ENCODE measurements at places on chromosomes 4 and X.
A peak's percentile ranks its signal among the peaks of the same experiment; 100 is the strongest.

DNA sequence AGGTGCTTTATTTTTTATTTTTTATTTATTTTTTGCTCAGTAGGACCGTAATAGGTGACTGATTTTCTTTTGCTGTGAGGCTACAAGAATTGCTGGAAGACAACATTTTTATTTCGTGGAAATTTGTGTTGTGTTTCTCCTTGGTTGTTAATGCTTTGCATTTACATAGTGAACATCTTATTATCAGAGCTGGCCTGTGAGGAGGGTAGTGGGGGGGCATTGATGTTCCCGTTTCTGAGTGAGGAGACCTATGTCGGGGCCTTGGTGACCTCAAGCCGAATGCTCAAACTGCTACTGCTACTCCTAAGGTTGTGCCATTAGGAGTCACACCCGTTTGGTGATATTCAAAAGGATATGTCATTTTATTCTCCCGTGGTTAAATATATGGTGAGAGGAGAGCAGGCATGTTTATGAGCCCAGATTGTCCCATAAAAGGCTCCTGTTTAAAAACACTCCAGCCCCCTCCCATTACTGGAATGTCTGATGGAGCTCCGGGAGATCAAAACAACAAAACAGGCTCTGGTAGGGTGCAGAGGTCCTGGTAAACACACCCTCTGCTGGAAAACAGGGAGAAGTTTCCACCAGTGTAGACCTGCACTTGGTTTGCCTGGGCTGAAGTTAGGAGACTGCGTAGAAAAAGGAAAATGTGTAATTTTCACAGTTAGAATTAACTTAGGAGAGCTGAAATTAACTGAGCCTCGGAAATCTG is 5.6 kb downstream of the PDGFRA start:
- peak; percentile 15 for DNase-seq

DNA sequence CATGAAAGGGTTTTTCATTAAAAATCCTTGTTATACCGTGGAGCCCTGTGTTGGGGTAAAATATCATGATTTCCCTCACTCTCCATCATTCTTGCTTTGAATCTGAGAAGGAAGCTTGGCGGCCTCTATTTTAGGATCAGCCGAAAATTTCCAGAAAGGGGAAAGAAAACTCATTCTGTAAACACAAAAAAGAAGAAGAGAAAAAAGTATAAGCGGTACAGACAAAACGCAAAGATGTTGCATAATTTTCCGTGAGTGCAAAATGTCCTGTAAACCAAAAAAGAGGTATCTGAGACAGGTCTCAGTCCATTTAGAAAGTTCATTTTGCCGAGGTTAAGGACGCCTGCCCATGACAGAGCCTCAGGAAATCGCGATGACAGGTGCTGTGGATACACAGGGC is 5.3 kb downstream of the CSF2RA start:
- DNase-seq: no peak

DNA sequence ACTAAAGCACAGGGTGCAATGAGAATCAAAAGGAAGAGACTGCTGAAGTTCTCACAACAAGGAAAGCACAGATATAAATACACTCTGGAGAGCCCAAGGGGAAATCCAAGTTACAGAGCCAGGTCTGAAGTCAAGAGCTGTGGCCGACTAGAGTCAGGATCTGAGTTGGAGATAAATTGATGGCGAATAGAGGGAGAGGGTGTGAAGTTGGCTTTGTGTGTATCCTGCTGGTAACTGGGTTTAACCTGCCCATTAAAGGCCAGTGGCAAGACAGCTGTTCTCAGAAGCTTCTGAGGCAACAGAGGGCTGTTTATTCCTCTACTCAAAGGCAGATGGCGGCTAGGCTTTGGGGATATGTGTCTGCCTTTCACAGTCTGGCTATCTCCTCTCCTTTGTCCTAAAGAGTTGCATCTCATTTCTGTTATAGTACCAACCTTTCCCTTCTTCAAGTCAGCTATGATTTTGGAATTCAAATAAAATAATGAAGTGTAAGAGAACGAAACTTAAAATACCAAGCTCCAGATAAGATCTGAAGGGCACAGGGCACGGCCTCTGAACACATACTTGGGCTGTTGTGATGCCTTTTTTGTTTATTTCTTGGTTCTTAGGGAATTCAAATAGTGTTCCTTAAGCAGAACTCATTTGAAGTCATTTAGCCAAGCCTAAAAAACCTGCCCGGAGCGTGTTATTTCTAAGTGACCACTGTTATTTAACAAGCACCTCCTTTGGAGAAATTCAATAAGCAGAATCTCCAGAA is 142.1 kb downstream of the APBB2 start:
- no peak for DNase-seq

- DNase-seq: no peak
Measured at GRCh38 chrX:13266641-13267345, 53.1 kb downstream of the ATXN3L start.

- no peak for DNase-seq
Measured at GRCh38 chr4:147247579-147247978, 233.3 kb upstream of the EDNRA start.

DNA sequence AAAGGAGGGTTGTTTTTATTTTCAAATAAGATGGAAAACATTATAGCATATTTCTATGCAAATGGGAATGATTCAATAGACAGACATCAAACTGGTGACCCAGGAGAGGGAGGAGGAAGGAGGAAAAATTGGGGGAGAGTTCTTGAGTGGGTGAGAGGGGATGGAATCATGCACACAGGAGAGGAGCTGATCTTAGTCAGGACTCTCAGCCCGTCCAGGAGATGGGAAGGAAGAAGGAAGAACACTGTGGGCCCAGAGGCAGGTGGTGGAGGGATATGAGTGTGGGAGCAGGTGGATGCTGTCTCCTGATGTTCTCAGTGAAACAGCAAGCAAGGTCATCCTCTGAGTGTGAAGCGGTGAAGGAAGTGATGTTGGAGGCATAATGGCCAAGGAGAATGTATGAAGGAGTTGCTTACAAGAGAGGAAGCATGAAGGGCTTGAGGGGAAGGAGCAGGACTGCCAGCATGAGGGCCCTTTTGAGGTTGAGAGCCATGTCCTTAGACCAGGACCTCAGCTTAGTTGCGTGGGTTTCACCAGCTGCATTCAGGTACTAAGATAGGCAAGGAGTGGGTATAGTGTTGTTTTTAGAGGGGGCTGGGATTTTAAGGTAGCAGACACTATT is 161.7 kb upstream of the NAP1L5 start:
- DNase-seq: no peak

DNA sequence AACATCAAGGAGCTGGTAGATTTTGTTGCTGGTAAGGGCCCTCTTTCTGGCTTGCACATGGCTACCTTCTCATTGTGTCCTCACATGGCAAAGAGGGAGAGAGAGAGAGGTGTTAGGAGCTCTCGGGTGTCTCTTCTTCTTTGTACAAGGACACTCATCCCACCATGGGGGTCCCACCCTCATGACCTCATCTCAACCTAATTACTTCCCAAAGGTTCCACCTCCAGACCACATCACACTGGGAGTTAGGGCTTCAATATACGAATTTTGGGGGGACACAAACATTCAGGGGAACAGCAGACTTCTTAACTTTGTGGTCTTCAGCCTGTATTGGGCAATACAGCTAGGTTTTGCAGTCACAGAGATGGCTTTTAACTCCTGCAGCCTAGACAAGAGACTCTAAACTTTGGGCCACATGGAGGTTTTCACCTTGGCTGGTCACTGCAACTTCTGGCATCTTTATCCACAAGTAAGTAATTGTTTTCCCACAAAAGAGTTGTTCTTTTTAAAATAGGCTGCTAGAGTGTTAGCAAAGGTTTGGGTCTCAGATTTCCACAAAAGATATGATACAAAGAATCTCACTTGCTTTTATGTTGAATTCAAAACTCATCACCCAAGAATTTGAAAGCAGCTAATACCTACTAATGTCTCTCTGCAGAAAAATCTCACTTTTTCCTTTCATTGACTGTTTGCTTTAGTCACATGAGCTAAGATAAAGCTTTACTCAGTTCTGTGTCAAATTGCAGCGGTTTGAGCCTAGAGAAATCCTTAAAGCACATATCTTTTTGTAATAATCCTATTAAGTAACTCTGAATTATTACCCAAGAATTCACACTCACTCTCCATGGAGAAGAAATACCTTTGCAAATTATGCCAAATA is 39.6 kb upstream of the BBS12 start:
- no peak for DNase-seq

- no peak for DNase-seq
Measured at GRCh38 chr4:100366213-100366612, 151.6 kb downstream of the EMCN start.

- no peak for DNase-seq
Measured at GRCh38 chrX:13396924-13397323, 77.1 kb upstream of the ATXN3L start.

GRCh38 chr4:7169134-7169533 is 23.2 kb upstream of the SORCS2 start:
- no peak for DNase-seq

- no peak for DNase-seq
Measured at GRCh38 chrX:14997271-14997670, 124.0 kb downstream of the MOSPD2 start.

DNA sequence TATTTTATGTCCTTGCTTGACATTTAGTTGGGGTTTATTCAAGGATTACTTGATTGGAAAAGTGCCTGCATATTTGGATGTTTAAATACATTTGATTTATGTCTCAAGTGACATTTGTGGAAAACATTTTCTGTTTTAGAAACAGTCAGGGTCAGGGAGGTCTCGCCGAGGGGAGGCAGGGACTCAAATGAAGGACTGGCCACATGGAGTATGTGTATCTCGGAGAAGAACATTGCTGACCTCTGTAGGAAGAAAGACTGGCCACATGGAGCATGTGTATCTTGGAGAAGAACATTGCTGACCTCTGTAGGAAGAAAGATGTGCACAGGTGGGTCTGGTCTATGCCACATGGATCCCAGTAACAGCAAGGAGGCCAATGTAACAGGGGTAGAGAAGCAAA is 233.6 kb downstream of the TRIML1 start:
- no peak for DNase-seq

DNA sequence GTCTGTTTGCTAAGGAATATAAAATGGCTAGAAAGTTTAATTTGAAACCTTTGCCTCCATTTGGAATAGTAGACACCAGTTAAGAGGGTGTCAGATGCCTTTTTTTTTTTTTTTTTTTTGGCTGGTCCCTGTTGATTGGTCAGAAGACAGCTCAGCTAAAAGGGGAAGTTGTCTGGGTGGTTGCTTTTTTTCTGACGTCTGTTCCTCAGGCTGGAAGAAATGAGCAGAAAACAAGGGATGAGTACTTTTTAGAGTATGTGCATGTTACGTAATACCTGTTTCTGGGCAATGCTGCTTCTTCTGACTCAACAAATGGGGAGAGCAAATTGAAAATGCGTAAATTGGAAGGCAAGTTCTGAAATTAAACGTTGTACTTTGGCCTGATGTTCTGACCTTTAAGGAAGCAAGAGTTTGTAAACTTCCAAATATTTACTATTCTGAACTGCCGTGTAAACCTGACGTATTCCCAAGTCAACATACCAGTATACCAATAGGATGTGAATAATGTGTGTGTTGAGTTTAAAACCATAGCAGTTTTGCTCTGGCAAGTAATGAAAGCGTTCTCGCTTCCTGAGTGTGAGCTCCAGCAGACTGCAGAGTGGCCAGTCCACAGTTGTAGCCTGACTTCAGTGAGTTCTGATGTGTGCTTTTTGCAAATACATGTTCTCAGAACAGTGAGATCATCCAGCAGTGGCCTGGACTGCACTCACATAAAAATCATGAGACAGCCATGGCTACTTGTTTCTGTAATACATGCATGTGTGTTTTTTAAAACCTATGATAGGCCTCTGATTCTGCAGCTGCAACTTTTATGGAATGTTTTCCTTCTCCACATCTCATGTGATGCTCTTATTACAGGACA is 1.7 kb downstream of the SAT1 start:
- DNase-seq: no peak

DNA sequence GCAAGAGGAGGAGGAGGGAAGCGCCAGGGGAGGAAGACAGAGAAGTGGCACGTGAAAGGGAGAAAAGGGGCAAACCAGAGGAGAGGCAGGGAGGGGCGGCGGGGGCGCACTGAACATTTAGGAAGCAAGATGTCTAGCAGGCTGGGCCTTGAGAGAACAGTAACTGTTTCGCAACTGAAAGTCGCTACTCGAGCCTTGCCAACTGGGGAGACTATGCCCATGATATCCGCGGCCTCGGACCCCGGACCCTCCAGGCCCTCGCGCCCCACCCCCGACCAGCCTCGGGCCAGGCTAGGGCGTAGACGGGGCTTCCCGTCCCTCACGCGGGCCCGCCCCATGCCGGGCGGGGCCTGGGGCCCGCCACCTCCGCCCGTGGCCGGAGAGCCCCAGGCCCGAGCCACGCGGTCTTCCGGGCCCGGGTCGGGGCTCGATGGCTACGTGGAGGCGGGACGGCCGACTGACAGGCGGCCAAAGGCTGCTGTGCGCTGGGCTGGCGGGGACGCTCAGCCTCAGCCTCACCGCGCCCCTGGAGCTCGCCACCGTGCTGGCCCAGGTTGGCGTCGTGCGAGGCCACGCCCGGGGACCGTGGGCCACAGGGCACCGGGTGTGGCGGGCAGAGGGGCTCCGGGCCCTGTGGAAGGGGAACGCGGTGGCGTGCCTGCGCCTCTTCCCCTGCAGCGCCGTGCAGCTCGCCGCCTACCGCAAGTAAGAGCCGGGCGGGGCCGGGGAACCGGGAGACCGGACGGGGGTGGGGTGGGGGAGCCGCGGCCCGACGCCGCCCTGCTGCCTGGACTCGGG is at the start of gene SLC25A43:
Gene SLC25A43, plus strand, starts transcription at position 363 of the 798 bp plus-strand sequence. Its CDS starts 68 bp downstream, at position 431.
- no peak for DNase-seq

DNA sequence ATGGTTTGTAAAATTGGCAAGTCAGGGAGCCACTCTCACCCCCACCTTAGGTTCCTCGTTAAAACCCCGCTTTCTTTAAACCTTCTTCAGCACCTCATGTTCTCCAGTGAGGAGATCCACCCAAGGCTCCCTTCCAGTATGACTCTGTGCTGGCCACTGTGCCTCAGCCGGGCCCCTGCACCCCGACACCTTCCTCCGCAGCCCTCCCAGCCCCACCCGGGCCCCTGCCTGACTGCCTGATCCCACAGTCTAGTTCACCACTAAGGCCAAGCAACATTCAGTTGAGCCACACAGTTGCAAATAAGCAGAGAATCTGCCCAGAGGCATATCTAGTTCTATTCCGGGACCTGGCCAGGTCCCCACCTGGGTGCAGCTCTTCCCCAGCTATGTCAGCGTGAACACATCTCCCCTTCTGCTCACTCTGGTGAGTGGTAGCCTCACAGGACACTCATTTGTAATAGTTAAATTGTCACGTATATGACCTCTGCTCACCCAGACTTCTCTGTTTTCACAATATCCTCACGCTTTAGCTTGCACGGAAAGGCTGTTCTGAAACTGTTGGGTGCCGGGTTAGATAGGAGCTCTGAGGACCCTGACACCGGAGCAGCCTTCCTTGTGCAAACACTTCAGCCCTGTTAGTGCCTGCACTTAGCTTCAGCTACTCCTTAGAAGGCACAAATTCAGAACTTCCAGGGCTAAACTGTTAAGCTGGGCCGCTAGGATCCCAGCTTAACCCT is 146.8 kb downstream of the DCTD start:
- DNase-seq: no peak

DNA sequence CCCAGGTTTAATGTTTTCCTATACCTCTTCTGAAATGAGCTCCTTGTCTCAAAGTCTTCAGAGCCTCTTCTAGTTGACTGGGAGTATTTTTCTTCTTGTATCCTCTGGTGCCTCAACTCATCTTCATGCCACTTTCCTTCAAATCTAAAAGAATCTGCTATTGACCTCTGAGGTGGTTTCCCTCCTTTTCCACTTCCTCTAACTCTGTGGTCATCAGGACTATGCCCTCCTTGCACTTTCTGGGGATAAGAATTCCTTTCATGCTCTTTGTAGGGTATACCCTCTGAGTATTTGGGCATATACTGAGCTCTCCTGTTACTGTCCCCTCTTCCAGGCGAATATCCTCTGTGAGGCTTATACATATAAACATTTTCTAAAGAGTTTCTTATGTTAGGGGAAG is 24.8 kb downstream of the BCLAF3 start:
- DNase-seq: no peak
